Activated CD8-positive, alpha-beta memory T cell treated with anti-CD3 and anti-CD28 coated beads for 1 hour (primary cell): ENCODE measurements at places on chromosomes 3 and 15.

DNA sequence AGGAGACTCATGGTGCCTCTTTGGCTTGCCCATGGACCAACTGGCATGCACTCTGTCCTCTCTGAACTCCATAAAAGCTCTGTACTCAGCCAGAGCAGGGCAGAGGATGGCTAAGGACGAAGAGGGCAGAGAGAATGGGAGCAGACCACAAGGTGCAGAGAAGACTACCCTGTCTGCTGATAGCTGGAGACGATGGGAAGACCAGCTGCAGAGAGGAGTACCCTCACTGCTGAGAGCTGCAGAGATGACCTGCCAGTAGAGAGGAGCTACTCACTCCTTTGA is 65.0 kb downstream of the THBS1 start:
- DNase-seq = no peak

DNA sequence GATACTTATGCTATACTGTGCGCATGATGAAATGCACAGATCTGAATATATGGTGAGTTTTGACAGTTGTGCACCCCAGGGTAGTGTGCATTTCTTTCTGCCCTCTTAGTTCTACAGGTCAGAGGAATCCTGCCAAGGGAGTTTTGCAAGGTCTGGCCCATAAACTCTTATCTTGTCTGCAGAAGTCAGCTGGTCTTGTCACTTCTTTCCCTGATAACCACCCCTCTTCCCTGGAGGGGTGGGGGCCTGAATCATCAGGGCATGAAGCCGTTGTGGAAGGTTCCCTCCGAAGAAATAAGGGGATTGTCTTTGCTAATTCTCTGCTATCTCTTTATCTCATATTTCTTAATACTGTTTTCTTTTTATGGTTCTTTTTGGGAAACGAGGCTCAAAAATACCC is 30.4 kb downstream of the TRIM71 start:
- DNase-seq = no peak

DNA sequence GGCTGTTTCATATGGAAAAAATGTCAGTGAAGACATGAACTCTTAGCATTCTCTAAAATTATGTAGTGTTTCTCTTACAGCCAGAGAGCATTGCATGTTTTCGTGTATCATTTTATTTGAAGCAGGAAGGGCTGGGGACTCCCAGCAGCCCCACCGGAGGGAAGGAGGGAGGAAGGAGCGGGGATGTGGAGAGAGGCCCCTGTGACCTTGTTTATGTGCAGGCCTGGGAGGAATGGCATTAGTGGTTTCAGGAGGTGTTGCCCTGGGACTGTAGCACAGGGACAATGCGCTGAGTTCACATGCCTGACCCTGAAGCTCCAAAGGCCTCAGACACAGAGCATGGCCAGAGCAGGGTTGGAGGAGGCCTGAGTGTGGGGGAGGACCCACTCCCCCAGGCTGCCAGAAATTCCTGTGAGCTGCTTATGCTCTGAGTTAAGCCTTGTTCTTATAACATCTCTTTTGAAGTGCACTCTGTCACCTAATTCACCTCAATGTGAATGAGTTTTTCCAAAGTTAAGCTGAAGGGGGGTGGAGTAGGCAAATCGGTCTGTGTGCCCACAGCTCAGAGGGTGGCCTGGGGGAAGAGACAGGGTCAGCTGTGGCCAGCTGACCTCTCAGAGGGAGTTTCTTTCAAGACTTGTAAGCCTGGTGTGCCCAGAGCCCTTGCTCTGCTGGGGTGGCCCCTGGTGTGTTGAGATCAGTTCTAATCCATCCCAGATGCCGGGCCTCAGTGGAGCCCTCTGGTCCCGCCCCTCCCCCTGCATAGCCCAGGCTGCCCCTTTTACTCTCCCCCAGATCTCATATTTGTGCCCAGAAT is 3.9 kb upstream of the RNU6-1 start:
- DNase-seq = no peak

GRCh38 chr3:45489730-45490309 is 101.4 kb downstream of the LARS2 start:
- DNase-seq = no peak

- DNase-seq = no peak
These were observed 13.0 kb downstream of the C3orf18 start for GRCh38 chr3:50554553-50554952.

GRCh38 chr3:100368441-100368840 is 32.4 kb downstream of the TOMM70 start:
- DNase-seq = no peak

DNA sequence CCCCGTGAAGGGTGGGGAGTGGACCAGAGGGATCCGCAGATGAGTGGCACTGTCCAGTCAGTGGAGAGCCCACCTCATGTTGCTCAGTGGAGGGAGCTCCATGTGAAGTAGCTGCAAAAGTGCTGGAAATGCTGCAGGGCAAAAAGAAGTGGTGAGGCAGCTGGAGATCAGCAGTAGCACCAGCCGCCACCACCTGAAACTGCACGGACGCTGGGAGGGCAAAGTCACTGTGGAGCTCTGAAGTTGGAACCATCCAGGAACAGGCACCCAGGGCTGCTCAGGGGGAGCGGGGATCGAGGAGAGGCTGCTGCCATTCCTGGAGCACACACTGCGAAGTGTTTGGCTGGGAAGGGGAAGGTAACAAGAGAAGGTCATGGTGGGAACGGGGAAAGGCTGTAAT is 6.4 kb upstream of the ALDH1L1 start:
- no peak for DNase-seq

DNA sequence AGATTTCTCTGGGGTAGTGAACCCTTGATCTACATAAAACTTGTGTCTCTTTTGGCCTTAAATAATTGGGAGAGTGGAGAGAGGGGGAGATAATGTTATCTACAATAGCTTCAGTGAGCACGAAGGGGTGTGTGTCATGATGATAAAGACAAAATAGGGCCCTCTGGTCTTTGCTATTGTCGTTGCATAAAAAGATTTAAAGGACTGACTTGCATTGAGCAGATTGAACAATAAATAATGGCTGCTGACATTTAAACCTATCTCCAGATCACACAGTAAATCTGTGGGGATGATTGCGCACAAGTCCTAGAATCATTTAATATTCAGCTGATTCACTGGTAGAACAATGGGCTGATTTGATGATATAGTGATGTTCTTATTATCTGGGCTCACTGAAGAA is 71.3 kb upstream of the GAP43 start:
- DNase-seq = no peak

DNA sequence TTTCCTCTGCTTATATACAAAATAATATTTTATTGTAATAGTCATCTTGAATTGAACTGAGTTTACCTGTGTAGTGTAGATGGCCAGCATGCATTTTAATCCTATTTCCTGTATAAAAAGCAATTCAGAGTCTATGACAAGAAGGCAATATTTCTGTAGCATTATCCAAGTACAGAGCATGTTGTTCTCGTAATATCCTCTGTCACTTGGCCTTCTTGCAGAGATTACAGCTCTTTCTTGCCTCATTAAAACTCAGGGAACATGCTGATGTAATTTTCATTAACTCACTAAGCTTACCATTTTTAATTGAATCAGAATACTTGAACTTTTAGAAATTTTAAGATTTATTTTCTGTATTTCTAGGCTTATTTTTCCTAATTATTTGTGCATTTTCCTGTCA is 203.3 kb upstream of the AGTR1 start:
- no peak for DNase-seq
